ENCODE measurements at places on chromosomes 12 and 14. TPM values are rescaled to one million over a fixed set of nuclear protein-coding genes. Genes with fewer than 3 reads are reported as not detected.

- H3K27me3 ChIP-seq = peaks cover 26% of the 10 kb centered on the region
- H3K36me3 ChIP-seq = no peaks in the 10 kb centered on the region
- peak overlapping the region; percentile 93 for H3K4me3 ChIP-seq
- no peak overlapping the region for H3K27ac ChIP-seq
- no peak for DNase-seq
Observed at GRCh38 chr14:23566778-23567185, 809 bp downstream of the AP1G2 start.

- DNase-seq = no peak
- H3K4me1 ChIP-seq = no peaks in the 10 kb centered on the region
- no peaks in the 10 kb centered on the region for H3K36me3 ChIP-seq
- H3K27me3 ChIP-seq = no peaks in the 10 kb centered on the region
Observed at GRCh38 chr12:128891856-128892255, 38.6 kb downstream of the GLT1D1 start.

The KRT79 gene
- not detected for total RNA-seq

- H3K4me1 ChIP-seq = peaks cover 5% of the 10 kb centered on the region
- H3K27ac ChIP-seq = no peak overlapping the region
- H3K4me3 ChIP-seq = peak overlapping the region; percentile 33
- no peak for DNase-seq
- H3K36me3 ChIP-seq = no peaks in the 10 kb centered on the region
Observed at GRCh38 chr14:36521598-36522345, 1.7 kb upstream of the NKX2-1 start.

The BMAL2 gene
- total RNA-seq = 8.0 TPM

DNA sequence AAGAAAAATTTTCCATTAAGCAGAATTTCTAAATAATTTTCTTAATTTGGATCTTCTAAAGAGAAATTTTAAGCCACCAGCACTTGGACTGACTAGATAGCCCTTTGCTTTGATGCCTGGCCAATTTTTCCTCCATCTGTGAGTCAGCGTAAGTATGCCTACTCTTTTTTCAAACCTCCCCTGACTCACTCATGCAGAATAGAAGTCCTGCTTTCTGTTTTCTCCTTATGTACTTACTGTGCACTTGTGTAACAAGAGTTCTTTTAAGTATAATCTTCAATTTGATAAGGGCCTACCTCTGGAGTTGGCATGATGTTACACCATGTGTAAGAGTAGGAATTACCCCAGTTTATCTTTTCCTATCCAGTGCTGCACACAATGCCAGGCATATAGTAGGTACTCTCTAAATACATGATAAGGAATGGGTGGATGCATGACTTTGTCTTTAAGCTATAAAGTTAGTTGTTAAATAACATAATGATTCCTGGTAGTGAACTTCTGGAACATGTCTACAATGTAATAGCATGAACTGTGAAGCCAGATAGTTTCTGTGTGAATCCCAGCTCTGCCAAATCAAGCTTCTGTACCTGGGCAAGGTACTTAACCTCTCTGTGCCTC lies 329.6 kb downstream of the TMTC2 start:
- H3K4me1 ChIP-seq = peaks cover 34% of the 10 kb centered on the region
- DNase-seq = no peak
- peaks cover 4% of the 10 kb centered on the region for H3K36me3 ChIP-seq
- no peak overlapping the region for H3K27ac ChIP-seq
- H3K27me3 ChIP-seq = no peaks in the 10 kb centered on the region

GRCh38 chr14:102280376-102280962 lies 24.5 kb downstream of the MOK start:
- H3K4me1 ChIP-seq = no peaks in the 10 kb centered on the region
- H3K27me3 ChIP-seq = no peaks in the 10 kb centered on the region
- H3K27ac ChIP-seq = no peak overlapping the region
- peaks cover 8% of the 10 kb centered on the region for H3K36me3 ChIP-seq
- H3K4me3 ChIP-seq = no peak overlapping the region

- no peak overlapping the region for H3K4me3 ChIP-seq
- H3K27me3 ChIP-seq = no peaks in the 10 kb centered on the region
- no peak overlapping the region for H3K27ac ChIP-seq
Observed at GRCh38 chr12:96094201-96094600, 58.8 kb upstream of the LTA4H start.

DNA sequence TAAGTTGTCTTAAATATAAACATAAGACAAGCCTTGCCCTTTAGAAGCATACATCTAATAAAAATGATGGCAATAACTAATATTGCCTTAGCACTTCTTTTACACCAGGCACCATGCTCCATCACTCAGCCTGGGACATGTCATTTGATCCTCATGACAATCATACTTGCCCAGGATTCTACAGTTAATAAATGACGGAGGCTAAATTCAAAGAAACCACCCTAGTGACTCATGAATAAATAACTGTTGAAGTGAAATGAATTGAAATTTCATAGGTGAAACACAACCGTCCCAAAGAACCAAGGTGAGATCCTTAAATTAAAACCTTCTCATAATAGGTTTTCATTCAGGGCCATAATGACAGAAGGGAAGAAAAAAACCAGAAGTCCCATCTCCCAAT lies 89.5 kb downstream of the GRIN2B start:
- DNase-seq = no peak
- peaks cover 10% of the 10 kb centered on the region for H3K4me1 ChIP-seq
- H3K4me3 ChIP-seq = no peak overlapping the region

DNA sequence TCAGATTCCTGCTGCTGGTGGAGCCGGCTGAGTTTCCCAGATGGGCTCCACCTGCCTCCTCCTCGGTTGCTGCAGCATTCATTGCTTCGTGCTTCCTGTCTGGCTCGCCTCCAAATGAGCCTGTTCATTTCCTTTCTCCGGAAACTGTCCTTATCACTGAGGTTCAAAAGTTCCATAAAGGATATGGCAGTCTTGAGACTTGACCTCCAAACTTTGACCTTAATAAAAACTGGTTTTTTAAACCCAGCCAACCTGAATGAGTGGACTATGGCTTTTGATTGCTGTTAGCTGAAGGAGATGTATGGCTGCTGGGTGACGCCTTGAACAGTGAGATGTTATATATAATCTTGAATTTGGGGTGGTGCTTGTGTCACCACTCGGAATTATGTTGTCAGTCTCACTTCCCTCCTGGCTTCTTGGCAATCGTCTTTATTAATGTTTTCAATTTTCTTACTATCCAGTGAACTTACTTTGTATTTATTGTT lies 62.7 kb downstream of the RASSF3 start:
- H3K4me1 ChIP-seq = peaks cover 49% of the 10 kb centered on the region
- H3K36me3 ChIP-seq = no peaks in the 10 kb centered on the region
- no peaks in the 10 kb centered on the region for H3K27me3 ChIP-seq

The GPR33 gene
- total RNA-seq = not detected

- H3K27ac ChIP-seq = no peak overlapping the region
- no peaks in the 10 kb centered on the region for H3K36me3 ChIP-seq
- no peaks in the 10 kb centered on the region for H3K27me3 ChIP-seq
- no peak overlapping the region for H3K4me3 ChIP-seq
- H3K4me1 ChIP-seq = peaks cover 5% of the 10 kb centered on the region
Observed at GRCh38 chr14:33699300-33699983, 251.4 kb downstream of the EGLN3 start.

The DHRS4L2 gene
- total RNA-seq = 17.1 TPM

DNA sequence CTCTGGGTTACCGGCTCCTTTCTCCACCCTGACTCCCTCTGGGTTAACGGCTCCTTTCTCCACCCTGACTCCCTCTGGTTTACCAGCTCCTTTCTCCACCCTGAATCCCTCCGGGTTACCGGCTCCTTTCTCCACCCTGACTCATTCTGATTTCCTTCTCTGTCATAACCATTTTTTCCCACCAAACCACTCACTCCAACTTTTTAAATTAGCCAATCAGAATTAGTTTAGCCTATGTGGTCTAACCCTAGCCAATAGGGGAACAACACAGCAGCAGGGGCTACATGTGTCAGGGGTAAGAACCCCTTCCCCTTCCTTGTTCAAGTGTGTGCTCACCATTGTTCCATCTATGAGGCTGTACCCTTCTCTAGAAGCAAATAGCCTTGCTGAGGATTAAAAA lies 98.4 kb upstream of the RBM19 start:
- H3K27me3 ChIP-seq = peaks cover 55% of the 10 kb centered on the region
- H3K27ac ChIP-seq = no peak overlapping the region
- no peak for DNase-seq
- no peak overlapping the region for H3K4me3 ChIP-seq
- H3K4me1 ChIP-seq = no peaks in the 10 kb centered on the region
- peaks cover 2% of the 10 kb centered on the region for H3K36me3 ChIP-seq

GRCh38 chr12:50186681-50187080 lies 19.5 kb upstream of the CERS5 start:
- DNase-seq = no peak
- H3K27ac ChIP-seq = no peak overlapping the region
- no peaks in the 10 kb centered on the region for H3K36me3 ChIP-seq
- H3K27me3 ChIP-seq = no peaks in the 10 kb centered on the region

DNA sequence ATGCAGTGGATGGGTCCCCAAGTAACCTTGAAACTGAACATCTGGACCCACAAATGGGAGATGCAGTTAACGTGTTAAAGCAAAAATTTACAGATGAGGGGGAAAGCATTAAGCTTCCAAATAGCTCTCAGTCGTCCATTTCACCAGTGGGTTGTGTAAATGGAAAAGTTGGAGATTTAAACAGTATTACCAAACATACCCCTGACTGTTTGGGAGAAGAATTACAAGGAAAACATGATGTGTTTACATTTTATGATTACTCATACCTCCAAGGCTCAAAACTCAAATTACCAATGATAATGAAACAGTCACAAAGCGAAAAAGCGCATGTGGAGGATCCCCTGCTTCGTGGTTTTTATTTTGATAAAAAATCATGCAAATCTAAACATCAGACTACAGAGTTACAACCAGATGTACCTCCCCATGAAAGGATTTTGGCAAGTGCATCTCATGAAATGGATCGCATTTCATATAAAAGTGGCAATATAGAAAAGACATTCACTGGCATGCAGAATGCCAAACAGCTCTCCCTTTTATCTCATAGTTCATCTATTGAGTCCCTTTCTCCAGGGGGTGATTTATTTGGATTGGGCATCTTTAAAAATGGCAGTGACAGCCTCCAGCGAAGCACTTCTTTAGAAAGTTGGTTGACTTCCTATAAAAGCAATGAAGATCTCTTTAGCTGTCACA lies 116.6 kb upstream of the NPAS3 start:
- no peak for DNase-seq
- H3K27ac ChIP-seq = no peak overlapping the region
- no peak overlapping the region for H3K4me3 ChIP-seq

- no peaks in the 10 kb centered on the region for H3K36me3 ChIP-seq
- no peaks in the 10 kb centered on the region for H3K27me3 ChIP-seq
- peak overlapping the region; percentile 96 for H3K4me3 ChIP-seq
- peaks cover 59% of the 10 kb centered on the region for H3K4me1 ChIP-seq
- no peak for DNase-seq
Observed at GRCh38 chr12:121628536-121628935, 2.2 kb downstream of the ORAI1 start.

- no peak overlapping the region for H3K27ac ChIP-seq
- no peaks in the 10 kb centered on the region for H3K36me3 ChIP-seq
- peaks cover 39% of the 10 kb centered on the region for H3K27me3 ChIP-seq
- peaks cover 6% of the 10 kb centered on the region for H3K4me1 ChIP-seq
- DNase-seq = no peak
Observed at GRCh38 chr14:24329073-24329663, 5.7 kb downstream of the ADCY4 start.

DNA sequence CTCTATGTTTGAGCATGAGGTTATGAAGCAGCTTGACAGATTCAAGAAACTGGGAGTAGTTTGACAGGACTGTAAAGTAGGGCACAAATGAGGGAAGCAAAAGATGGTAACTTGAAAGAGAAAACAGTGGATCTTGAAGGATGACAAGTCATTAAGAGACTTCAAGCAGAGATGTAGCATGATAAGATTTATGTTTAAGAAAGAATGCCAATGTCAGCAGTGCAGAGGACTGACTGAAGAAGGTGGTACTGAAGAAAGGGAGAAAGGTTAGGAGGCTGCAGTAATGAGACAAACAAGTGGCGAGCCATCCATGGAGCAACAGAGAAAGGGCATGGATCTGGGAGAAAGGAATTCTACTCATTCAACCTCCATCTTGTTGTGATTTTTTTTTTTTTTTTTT lies 120.2 kb upstream of the RAP1B start:
- H3K4me3 ChIP-seq = no peak overlapping the region
- no peaks in the 10 kb centered on the region for H3K4me1 ChIP-seq
- H3K27me3 ChIP-seq = peaks cover 6% of the 10 kb centered on the region
- no peaks in the 10 kb centered on the region for H3K36me3 ChIP-seq
- no peak overlapping the region for H3K27ac ChIP-seq

The KRT2 gene
- not detected for total RNA-seq

The POTEG gene
- not detected for total RNA-seq

The VPS37B gene
- total RNA-seq = 41.5 TPM

DNA sequence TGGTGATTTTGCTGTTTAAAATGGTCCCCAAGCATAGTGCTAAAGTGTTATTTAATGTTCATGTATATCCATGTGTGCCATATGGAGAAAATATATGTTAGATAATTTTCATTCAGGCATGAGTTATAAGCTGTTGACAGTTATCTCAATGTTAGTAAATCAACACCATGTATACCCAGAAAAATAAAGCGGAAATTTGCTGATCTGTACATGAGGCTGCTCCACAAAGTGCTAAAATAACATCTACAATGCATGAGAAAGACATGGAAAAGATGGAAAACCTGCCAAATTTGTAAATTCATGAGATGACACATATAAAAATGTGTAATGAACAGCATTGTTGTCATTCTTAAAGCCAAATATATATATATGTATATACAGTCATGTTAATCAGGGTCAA lies 1199.2 kb downstream of the FSCB start:
- no peaks in the 10 kb centered on the region for H3K36me3 ChIP-seq
- H3K4me3 ChIP-seq = no peak overlapping the region
- no peak for DNase-seq
- no peaks in the 10 kb centered on the region for H3K27me3 ChIP-seq

DNA sequence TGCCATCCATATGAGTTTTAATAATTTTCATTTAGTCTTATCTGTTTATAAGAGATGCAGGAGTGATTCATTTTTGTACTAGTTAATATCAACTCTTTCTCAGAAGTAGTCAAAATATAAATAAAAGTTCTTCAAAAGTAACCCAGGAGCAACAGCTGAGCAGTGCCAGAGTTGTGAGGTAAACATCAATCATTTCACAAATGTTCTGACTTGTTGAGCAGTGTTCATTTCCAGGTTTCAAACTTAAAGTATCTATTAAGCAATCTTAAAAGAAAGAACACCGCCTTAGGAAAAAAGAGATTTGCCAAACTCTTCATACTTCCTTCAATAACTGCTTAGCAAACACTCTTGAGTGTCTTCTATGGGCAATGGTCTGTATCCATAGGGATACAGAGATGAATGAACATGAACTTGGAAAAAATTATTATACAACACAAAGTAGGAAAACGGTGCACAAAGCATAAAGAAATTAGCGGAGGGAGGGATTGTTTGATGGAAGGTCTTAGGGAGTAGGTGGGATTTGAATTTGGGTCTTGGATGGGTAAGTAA lies 41.9 kb upstream of the POC1B start:
- no peak overlapping the region for H3K4me3 ChIP-seq
- no peaks in the 10 kb centered on the region for H3K36me3 ChIP-seq
- no peak overlapping the region for H3K27ac ChIP-seq
- H3K27me3 ChIP-seq = no peaks in the 10 kb centered on the region

GRCh38 chr12:107493135-107493494 lies 192.5 kb upstream of the PWP1 start:
- no peak overlapping the region for H3K4me3 ChIP-seq
- no peak overlapping the region for H3K27ac ChIP-seq
- H3K4me1 ChIP-seq = peaks cover 14% of the 10 kb centered on the region
- H3K36me3 ChIP-seq = peaks cover 8% of the 10 kb centered on the region

GRCh38 chr14:60064491-60065072 lies 27.1 kb upstream of the PCNX4 start:
- no peaks in the 10 kb centered on the region for H3K27me3 ChIP-seq
- no peak overlapping the region for H3K27ac ChIP-seq
- no peak overlapping the region for H3K4me3 ChIP-seq
- peaks cover 10% of the 10 kb centered on the region for H3K4me1 ChIP-seq
- H3K36me3 ChIP-seq = no peaks in the 10 kb centered on the region
- DNase-seq = no peak

Data from neural crest cell (in vitro differentiated cells).